ENCODE measurements at places on chromosomes 5 and 9. TPM values are rescaled to one million over a fixed set of nuclear protein-coding genes. Genes with fewer than 3 reads are reported as not detected.
A peak's percentile ranks its signal among the peaks of the same experiment; 100 is the strongest.

The POU5F2 gene
- 0.93 TPM for total RNA-seq

The FAT2 gene
- not detected for total RNA-seq

DNA sequence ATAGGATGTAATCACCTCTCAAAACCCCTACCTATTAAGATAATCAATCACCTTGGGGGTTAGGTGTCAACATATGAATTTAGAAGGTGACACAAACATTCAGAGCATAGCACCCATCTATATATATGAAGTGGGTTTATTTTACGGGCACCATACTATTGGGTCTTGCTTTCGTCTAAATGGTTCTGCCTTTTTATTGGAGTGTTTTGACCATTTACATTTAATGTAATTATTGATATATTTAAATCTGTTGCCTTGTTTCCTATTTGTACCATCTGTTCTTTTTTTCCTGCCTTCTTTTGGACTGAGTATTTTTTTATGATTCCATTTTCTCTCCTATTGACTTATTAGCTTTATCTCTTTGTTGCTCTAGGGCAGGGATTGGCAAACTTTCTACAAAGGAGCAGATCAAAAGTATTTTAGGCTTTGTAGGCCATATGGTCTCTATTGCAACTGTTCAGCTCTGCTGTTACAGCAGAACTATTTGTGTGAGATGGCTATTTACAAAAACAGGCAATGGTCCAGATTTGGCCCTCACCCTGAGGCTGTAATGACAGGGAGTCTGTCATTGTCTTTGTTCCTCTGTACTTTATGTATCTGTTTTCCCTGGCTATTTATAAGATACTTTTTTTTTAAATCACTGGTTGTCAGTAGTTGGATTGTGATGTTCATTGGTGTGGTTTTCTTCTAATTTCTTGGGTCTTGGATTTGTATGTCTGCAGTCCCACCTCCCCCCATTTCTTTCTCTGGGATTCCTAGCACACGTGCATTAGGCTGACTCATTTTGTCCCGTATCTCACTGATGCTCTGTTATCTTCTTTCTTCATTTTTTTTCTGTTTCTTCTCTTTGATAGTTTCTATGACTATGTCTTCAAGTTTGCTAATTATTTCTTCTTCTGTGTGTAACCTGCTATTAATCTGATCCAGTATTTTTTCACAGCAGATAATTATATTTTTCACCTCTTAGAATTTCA lies 127.1 kb downstream of the DAB2IP start:
- no peak for DNase-seq

DNA sequence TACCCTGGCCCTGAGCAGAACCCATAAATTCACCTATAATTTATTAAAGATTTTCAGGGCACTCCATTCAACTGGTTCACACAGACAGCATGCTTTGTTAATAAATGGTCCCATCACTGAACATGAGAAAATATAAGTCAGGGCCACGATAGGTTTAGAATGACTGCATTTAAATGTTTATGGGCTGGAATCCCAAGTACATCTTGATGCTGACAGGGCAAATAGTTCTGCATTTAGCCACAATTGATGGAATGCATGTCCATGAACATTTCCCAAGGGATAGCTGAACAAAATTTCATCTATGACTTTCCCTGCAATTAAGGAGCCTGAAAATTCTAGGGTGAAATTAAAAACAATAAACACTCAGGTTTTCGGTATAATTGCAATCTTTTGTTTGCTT lies 124.5 kb downstream of the CAAP1 start:
- DNase-seq = no peak

DNA sequence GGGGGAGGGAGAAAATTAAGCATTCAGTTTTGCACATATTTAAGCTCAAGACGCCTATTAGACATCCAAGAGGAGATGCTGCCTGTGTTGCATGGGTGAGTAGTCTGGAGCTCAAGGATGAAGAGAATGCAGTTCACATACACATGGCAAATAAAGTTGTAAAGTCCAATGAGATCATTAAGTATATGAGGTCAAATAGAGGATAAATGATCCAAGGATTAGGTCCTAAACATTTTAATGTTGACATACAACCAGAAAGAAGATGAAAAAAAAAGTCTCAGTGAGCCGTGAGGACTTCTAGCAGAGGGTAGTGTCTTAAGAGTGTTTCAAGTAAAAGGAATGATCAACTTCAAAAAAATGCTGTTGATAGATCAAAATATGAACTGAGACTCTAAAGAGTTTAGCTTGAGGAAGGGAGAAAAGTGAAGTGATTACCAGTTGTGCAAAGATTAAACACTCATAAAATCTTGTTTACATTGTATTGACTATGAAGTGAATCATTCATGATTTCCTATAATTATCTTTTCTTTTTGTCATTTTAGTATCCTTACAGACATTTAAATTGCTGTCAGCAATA lies 251.8 kb downstream of the ZNF608 start:
- DNase-seq = no peak

DNA sequence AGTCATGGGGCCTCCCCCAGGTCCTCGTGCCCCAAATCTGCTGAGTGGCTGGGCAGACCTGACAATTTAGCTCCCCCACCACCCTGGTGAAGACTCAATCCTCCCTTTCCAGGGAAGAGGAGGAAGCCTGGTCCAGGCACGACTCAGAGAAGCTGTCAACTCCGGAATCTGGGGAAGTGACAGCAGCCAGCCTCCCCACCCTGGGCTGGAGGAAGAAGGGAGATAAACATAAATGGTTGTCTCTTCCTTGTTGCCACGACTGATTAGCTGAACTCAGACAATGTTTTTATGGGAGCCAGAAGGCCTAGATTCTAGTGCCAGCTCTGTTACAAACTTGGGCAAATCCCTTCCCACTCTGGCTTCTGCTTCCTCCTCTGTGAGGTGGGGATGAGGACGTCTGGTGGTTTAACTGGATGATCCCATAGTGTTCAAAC lies 15.4 kb downstream of the CCDC69 start:
- DNase-seq = no peak

- no peak for DNase-seq
Observed at GRCh38 chr5:151155775-151156506, 1.6 kb downstream of the ANXA6 start.

DNA sequence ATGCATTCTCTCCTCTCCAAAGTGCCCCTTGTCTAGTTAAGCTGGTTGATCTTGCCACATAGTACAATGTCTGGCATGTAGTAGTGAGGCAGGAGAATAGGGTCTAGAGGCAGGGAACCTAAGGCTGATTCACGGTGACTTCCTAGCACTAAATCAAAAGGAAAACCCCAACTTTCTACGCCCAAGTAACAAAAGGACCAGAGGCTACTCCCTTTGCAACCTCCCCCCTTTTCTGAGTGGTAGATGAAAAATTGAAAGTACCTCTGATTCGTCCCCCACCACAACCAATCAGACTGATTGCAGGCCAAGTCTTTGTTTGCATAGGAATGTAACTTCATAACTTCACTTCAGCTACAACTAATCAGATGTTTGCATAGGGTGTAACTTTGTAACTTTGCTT lies 278.8 kb downstream of the PSAT1 start:
- DNase-seq = no peak

GRCh38 chr5:18216016-18216415 lies 581.8 kb downstream of the TAF11L14 start:
- DNase-seq = no peak

DNA sequence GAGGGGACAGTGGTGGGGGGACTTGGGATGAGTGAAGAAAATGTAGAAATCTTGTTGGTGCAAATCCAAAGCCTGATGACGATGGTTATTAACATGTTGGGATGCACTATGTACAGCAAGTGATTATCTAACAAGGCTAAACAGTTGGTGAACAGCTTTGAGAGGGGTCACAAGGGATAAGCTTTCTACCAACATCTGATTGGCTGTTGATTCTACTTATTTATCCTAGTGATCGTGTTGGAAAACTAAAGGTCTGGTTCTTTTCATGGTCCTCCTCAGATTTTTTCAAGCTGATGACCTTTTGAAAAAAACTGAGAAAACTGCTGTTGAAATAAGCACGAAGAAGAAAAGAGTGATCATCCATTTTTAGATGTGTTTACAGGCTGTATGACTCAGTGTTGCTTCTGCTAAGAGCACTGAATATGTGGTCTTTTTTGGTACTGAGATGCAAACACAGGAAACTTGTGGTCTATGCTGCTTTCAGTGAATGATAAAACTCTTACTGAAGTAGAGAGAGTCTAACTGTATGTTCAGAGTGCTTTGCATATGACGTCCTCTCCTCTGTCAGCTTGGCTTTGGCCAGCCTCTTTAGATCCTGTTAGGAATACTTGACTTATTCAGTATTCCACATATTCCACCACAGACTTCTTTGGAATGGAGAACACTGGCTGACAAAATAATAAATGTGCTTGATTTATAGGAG lies 174.8 kb downstream of the SLF1 start:
- DNase-seq = peak; percentile 35
